ENCODE measurements at places on chromosomes 12 and 14.

- DNase-seq: no peak
These were observed 43.1 kb upstream of the PSMC1 start for GRCh38 chr14:90213099-90213748.

DNA sequence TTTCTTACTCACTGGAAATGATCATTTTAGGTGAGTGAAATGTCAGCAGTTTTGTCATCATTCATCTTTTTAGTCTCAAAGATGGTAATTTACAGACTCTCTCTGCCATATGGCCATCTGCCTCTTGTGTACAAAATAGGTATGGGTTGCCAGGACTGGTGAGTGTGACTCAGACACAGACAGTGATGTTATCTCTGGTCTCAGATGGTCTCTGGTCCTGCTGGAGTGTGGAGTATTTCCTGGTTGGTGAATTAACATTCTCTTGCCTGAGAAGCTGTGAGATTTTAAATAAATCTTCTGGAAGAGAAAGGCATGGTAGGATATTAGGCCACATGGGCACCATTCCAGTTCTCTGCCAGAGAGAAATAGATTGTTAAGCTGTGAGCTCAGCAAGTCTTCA, 207.0 kb downstream of the ATP23 start:
- DNase-seq: no peak

GRCh38 chr12:48266826-48267225, 63.7 kb upstream of the OR10AD1 start:
- no peak for DNase-seq

- no peak for DNase-seq
These were observed 239.8 kb upstream of the NPAS3 start for GRCh38 chr14:32698831-32699230.

DNA sequence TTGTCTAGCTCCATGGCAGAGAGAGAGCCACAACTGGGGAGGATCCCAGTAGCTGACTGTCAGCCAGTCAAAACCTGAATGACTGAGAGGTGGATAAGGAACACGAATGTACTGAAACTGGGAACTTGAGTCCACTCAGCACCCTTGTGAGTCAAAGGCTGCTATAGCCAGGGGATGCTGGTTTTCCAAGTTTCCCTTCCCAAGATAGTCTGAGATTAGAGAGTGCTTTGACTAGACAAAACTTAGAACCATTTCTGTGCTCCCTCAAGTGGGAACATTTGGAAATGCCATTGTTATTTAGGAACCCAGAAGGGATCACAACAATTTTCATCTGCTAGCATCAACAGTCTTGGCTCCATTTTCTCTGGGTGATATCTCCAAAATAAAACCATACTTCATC, 4.0 kb downstream of the PRKAG1 start:
- no peak for DNase-seq
